ENCODE measurements at places on chromosomes 3 and 15.

DNA sequence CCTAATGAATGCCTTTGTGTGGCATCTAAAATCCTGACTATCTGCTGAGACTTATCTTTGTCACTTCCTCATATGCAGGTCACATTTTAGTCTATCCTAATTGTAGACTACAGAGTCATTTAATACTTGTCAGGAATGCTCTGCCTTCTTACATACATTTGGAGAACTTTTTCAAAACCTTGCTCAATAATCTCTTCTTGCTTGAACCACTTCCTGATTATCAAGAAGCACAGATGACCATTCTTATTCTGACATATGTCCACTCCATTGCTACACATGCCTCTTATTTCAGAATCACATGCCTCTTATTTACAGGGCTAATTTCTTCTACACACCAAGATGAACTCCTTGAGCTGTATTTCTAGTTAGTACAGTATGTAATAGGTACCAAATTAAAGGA, 400.3 kb downstream of the TBC1D5 start:
- no peak for DNase-seq

GRCh38 chr3:122497425-122497824, 17.3 kb downstream of the KPNA1 start:
- no peak for DNase-seq

- no peak for DNase-seq
Measured at GRCh38 chr3:130748981-130749380, 2.4 kb upstream of the PIK3R4 start.

- DNase-seq = no peak
Measured at GRCh38 chr15:43975326-43975725, 148.5 kb downstream of the WDR76 start.

DNA sequence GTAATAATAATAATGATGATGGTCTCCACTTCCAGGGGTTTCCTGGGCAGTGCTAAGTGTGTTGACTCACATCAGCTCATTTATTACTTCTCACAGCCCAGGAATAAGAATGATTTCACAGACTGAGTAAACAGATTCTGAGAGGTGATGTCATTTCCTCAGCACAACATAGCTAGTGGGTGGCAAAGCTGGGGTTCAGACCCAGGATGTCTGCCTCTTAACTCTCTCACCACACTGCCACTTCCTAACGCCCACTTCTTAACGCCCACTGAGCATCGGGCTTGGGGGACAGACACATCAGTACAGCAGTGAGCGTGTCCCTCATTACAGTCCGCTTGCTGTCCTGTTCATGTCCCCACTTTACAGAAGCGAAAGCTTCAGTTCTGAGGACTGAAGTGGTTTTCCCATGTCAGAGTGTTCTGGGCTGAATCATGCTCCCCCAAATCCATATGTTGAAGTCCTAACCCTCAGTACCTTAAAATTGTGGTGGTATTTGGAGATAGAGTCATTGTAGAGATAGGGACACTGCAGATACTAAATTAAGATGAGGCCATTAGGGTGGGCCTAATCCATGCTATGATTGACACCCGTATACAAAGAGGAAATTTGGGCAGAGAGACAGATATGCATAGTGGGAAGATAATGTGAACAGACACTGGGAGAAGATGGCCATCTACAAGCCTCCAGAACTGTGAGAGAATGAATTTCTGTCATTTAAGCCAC, 68.0 kb downstream of the ATP2B2 start:
- DNase-seq = peak; percentile 56

GRCh38 chr3:53800041-53800906, 45.9 kb downstream of the CHDH start:
- no peak for DNase-seq

- DNase-seq = no peak
Measured at GRCh38 chr3:69972672-69973071, 26.9 kb upstream of the SAMMSON start.

- no peak for DNase-seq
Measured at GRCh38 chr15:63057468-63058345, 15.2 kb downstream of the TPM1 start.

GRCh38 chr3:58291671-58292338, 14.2 kb upstream of the RPP14 start:
- no peak for DNase-seq

GRCh38 chr3:31247850-31248562, 284.7 kb upstream of the STT3B start:
- DNase-seq = no peak

GRCh38 chr3:155872904-155873646, 2.6 kb downstream of the GMPS start:
- DNase-seq = no peak

DNA sequence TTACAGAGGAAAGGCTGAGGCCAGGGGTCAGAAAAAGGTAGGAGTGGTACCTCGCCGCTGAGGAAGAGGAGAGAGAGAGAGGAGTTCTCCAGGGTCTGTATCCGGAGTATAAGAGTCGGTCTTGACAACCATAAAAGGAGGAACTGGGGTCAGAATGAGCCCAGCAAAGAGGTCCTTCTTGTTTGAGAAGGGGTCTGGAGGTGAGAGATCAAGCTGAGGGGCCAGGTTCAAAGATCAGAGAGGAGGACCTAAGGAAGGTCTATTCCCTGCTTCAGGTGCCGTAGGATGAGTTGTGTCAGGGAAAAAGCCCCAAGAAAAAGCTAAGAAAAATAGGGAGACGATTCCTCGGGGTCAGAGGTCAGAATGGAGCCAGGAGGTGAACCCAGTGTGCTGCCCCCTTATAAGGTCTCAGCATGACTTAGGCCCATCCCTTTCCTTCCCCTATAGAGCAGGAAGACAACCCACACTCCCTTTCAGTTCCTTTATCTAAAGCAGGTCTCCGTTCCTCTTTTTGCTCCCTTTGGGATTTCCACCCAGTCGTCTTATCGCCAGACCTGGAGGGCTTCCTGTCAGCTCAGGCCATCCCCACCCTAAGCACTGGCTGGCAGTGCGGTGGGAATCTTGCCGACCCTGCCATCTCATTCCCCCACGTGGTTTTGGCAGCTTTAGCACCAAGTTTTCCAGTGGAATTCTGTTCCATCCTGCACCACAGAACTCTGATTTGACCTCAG, 651 bp downstream of the MTMR14 start:
- DNase-seq = no peak

- no peak for DNase-seq
Measured at GRCh38 chr3:63768386-63768785, 50.7 kb upstream of the C3orf49 start.

DNA sequence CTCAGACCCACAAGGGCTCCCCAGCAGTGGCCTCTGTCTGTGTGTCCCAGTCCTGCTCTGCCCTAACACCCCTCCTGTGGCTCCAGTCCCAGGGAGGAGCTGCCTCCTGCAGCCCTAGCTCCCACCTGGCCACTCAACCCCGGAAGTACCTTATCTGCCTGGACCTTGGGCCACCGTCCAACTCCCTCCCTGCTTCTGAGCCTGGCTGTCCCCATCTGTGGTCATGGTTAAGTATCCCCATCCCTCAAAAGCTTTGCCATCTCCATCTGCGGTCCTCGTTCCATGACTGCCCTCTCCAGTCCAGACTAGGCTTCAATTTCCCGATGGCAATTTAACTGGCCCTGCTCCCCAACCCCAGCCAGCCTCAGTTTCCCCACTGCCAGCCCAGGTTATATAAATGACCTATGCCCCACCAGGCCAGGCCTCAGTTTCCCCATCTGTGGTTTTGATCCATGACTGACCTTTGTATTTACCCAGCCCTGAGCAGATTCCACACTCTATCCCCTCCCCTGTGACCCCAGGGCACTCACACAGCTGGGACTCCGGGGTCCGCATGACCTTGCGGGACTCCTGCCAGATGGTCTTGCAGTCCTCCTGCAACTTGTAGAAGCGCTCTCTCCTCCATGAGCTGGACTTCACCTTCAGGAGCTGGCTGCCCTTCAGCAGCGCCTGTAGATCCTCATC, 9.6 kb downstream of the PLCD1 start:
- no peak for DNase-seq

DNA sequence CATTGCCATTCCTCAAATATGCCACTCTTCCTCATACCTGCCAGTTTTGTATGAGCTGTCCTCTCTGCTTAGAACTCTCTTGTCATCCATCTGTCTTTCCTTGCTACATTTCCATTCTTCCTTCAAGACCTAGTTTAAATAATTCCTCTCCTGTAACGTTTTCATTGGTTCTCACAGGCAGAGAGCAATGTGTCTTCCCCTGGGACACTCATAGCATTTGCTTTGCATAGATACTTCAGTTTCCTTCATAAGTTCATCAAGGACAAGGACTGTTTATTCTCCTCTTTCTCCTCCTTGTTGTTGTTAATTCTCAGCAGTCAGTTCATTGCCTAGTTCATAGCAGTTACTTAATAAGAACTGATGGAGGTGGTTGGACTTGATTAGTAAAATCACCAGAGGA, 10.5 kb downstream of the NR2C2 start:
- DNase-seq = no peak

Data from T-cell (primary cell).